Esophagus mucosa (tissue), 1 donor: ENCODE measurements at places on chromosomes 3 and 15. TPM values are rescaled to one million over a fixed set of nuclear protein-coding genes. Genes with fewer than 3 reads are reported as not detected.

- ATAC-seq: no peak
These were observed 91.8 kb downstream of the TOP2B start for GRCh38 chr3:25572919-25573385.

- ATAC-seq: no peak
These were observed 172.3 kb upstream of the CHRNA7 start for GRCh38 chr15:31858026-31858425.

GRCh38 chr3:104584682-104585081 lies 782.0 kb upstream of the ALCAM start:
- ATAC-seq: no peak

DNA sequence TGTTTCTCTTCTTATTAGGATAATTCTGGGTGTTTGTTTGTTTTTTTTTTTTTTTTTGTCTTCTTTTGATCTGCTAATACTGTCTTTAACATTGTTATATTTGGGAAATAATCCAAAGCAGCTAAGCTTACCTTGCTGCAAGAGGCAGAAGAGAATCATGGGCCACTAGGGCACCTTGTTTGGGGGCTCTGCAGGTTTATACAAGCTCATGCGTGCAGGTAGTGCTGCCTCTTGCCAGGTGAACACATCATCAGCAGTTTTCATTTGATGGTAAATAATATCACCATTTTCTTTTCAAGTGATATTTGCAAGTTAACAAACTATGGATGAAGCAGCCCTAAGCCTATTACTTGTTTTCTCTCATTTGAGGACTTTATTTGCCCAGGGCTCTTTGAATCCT lies 37.9 kb downstream of the MAP3K13 start:
- ATAC-seq: no peak

- ATAC-seq: no peak
These were observed 297.1 kb downstream of the SATB1 start for GRCh38 chr3:18127859-18128681.

DNA sequence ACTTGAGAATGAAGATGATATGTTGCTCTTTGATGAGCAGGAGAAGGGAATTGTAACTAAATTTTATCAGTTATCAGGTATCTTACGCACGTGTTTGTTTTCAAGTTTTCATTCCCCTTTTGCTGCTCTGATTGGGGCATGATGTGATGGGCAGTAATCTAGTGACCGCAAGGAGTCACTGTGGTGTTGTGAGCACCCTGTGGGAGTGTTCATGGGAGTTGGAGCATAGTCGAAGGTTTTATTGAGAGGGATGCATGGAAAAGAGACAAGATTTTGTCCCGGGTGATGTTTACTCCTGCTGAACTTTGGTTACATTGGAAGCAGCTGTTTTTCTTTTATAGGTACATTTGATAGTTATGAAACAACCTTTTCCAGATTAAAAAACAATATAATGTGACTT lies 2.1 kb downstream of the FAN1 start:
- ATAC-seq: no peak

- ATAC-seq: no peak
These were observed 8.5 kb downstream of the NR1I2 start for GRCh38 chr3:119790369-119790768.

- no peak for ATAC-seq
These were observed 129.8 kb downstream of the CACNA1D start for GRCh38 chr3:53624061-53624857.

- no peak for ATAC-seq
These were observed 40.8 kb upstream of the FILIP1L start for GRCh38 chr3:100155128-100155527.

DNA sequence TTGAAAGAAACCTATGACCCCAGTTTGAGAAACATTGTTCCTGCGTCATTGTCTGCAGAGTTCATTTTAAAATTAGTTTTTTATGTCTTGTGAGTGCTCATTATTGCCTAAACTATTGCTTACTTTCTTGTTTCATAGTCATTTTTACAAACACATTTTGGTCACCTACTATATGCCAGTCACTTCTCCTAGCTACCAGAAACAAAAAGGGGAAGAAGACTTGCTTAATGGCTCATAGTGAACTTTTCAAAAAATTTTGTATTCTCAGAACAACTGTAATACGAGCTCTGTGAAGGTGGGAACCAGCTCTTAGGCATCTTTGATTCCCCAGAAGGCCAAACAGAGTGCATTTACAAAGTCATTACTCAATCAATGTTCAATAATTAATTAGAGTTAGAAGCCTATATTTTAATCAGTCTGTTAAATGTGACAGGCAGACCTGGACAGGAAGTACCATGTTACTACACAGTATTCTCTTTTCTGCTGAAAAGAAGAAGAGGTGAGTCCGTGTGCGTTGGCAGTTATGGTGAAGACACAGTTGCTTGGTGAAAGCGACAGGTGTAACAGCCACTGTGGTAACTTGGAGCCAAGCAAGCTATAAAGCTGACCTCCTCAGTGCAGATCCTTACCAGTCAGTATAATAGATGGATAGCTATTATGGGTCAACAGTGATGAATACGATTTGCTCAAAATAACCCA lies 46.6 kb downstream of the DPPA2 start:
- ATAC-seq: no peak

DNA sequence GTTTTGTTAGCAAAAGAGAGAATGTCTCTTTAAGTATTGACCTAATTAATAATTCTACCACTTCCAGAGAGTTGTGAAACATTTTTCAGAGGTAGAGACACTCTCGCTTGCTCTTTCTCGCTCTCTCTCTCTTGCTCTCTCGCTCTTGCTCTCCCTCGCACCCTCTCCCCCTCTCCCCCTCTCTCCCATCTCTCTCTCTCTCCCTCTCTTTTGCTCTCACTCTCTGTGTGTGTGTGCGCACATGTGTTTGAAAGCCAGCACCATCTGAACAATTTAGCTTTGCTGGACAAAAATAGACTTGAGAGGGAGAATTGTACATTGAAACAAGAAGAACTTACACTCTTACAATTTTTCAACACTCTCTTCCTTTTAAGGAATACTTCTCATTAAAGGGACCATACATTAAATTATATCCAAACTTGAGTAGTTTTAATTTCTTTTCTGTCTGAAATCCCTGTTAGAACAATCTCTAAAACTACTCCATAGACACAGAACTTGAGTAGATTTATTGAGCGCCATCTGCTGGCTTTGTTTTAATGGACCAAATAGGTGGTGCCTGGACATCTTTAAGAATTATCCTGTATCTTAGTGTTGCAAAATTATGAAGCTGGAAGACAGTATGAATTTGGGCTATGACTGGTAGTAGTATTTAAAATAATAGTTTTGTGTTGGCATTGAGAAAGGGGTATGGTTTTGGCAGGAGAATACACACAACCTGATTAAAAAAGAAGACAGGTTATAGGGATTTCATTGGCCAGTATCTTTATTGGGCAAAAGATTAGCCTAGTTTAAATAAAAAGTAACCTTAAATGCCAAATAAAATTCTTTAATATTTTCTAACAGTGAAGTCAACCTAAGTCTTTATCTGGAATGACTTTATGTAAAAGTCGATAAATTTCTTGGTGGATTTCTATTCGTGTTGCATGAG lies 124.6 kb downstream of the AKAP13 start:
- no peak for ATAC-seq

DNA sequence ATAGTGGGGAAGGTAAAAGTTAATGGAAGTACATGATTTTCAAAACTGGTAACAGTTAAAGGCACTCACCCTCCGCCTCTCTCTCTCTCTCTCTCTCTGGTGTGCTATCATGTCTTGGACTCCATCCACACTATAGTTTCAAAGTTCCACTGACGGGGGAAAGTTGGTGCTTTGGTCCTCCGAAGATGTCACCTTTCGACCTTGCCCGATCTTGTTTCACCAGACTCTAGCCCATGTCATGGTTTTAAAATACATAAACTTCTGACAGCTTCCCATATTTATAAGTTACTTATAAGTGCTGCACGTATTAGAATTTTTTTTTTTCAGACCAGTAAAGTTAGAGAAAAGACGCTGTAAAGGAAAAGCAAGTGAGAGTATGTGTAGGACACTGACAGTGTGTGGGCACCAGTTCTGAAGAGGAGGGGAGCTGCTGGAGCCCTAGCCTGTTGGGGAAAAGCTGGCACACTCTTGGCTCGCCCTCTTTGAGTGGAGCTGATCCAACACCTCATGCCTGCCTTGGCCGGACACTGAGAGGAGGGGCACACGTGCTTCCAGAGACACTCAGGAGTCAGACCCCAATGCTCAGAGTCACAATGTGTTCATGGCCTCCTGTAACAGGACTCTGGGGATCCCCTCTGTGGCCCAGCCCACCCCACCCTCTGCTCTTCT lies 200.5 kb upstream of the TPM1 start:
- ATAC-seq: no peak

DNA sequence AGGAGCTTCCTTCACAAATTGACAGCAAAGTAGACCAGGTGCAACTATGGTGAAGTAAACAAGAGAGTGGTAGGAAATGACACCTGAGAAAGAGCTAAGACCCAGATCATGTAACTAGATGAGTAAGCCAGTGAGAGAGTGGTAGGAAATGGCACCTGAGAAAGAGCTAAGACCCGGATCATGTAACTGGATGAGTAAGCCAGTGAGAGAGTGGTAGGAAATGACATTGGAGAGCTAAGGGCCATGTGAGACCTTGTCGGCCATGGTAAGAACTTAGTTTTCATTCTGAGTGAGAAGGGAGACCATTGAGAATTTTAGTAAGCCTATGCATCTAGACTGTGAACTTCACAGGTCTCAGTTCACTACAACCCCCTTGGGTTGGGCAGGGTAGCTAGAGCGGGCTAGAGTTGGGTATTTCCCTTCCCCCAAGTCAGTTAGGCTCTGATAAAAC lies 5.4 kb upstream of the SENP7 start:
- peak; percentile 87 for ATAC-seq

DNA sequence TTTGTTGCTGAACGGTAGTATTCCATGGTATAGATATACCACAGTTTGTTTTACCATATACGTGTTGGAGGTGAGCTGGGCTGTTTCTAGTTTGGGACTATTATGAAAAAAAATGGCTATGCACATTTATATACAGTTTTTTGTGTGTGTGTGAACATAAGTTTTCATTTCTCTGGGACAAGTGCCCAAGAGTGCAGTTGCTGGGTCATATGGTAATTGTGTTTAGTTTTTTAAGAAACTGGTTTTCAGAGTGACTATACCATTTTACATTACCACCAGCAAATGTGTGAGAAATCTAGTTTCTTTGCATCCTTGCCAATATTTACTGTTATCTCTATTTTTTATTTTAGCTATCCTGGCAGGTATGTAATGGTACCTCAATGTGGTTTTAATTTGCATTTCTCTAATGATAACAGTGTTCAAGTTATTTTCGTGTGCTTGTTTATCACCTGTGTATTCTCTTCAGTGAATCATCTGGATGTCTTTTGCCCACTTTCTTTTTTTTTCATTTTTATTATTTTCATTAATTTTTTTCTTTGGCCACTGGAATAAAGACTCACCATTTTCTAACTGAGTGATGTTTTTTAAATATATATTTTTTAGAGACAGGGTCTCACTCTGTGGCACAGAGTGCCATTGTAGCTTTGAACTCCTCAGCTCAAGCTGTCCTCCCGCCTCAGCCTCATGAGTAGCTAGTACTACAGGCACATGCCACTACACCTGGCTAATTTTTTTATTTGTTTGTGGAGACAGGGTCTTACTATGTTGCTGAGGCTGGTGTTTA lies 75.3 kb downstream of the ZNF609 start:
- peak; percentile 29 for ATAC-seq

DNA sequence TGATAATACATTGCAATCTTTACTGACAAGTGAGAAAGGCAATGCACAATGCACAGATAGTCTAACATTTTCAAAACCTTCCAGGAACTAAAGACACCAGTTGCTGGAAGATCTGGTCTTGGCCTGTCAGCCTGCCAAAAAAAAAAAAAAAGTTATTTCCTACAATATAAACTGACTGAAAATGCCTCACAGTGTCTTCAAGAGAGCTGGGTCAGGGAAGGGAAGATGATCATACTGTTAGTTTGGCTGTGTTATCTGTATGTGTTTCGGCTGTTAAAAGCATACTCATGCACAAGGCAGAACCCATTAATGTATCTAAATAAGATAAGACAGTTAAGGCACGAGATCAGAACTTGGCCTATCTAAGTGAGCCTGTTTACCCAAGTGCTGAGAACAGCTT lies 673.4 kb downstream of the MECOM start:
- no peak for ATAC-seq

- ATAC-seq: no peak
These were observed 23.3 kb downstream of the LARP6 start for GRCh38 chr15:70830615-70831014.

- no peak for ATAC-seq
These were observed 32.5 kb downstream of the CDCP1 start for GRCh38 chr3:45113625-45114050.

DNA sequence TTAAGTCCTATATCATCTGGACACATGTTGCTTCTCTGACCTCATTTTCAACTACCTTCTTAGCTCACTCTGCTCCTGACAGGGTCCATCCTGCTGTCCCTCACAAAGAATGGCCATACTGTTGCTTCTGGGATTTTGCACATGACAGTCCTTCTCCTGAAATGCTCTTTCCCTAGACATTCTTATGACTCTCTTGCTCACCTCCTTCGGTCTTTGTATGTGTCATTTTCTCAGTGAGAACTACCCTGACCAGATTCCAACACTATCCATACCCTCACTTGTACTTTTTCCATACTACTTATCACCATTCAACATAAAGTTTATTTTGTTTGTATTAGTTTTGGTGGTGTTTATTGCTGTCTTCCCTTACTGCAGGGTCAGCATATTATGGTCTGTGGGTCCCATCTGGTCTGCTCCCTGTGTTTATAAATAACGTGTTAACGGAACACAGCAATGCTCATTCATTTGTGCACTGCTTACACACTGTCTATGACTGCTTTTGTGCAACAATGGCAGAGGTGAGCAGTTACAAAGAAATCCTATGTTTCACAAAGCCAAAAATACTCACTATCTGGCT lies 159.5 kb downstream of the SPATA16 start:
- ATAC-seq: no peak

GRCh38 chr15:87369269-87369668 lies 887.3 kb downstream of the NTRK3 start:
- ATAC-seq: no peak

GRCh38 chr3:160044121-160044520 lies 55.5 kb downstream of the IL12A start:
- no peak for ATAC-seq

DNA sequence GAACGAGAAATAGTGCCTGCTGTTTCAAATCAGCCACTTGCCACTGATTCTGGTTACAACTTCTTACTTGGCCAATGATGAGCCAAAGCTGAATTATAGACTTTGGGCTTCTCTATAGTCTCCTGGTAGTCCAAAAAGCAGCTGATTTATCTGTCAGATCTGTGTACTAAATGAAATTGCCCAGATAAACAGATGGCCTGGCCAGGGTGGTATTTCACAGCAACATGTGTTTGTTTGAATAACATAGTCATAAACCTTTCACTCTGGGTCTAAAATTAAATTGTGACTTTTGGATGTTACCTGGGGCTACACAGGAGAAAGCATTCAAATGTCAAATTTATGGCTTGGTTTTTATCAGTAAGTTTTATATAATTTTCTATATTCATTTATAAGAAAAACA lies 147.0 kb downstream of the NECTIN3 start:
- ATAC-seq: no peak

GRCh38 chr3:71029770-71030169 lies 553.8 kb downstream of the FOXP1 start:
- ATAC-seq: no peak

ANKRD28 gene
- 29.2 TPM for total RNA-seq

PAQR5 gene
- total RNA-seq: 13.6 TPM

LYZL4 gene
- not detected for total RNA-seq

LMOD3 gene
- not detected for total RNA-seq

ZNF860 gene
- 2.9 TPM for total RNA-seq

GHSR gene
- total RNA-seq: not detected

LSAMP gene
- 0.28 TPM for total RNA-seq

PROS1 gene
- total RNA-seq: 10.0 TPM
